ENCODE measurements at places on chromosomes 11 and 22. TPM values are rescaled to one million over a fixed set of nuclear protein-coding genes. Genes with fewer than 3 reads are reported as not detected.

DNA sequence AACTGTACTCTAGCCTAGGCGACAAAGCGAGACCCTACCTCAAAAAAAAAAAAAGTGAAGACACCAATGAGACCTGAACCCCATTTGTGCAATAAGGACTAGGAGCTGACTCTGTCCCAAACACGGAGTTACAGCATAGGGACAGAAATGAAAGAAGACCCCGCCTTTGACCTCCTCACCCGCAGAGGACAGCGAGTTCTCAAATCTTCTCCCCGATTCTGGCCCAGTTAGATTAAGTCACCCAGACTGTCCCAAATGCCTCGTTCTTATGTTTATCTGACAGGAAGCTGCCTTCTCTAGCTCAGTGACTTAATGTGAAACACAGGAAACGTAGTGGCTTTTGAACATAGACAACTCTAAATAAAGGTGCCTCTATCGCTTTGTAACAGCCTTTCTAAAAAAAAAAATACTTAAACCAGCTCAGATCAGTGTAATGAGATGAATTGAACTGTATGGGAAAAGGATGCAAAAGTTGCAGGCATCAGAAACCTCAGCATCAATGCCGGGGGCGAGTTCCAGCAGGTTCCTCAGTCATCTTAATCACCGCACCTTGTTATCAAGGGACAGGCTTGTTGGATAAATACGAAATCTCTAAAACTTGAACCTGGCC is 10.6 kb downstream of the MYH9 start:
- DNase-seq: peak; percentile 27

DNA sequence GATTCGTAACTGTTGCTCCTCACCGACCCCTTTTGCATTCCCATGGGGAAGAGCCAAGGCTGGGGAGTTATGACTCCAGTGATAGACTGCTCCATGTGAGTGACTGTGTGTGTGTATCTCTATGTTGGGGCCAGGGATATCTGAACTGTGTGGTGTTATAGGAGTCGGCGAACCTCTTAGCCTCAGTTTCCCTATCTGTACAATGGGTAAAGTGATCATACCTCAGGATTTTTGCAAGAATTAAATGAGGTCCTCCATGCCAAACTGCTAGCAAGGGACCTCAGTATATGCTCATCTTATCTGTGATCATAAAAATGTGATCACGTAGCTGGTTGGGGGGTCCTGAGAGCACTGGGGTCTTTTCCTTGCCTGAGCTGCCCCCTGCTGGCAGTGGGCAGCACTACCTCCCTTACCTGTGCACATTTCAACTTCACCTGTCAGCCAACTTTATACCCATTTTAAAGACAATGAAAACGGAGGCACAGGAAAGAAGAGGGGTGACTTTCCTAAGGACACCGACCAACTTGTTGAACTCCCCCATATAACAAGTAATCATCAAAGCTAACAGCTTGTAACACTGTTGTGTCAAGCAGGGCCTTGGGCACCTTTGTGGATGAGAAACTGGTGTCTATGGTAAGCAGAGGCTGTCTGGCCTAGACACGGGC is 1.4 kb upstream of the DPP3 start:
- DNase-seq: peak; percentile 25

DNA sequence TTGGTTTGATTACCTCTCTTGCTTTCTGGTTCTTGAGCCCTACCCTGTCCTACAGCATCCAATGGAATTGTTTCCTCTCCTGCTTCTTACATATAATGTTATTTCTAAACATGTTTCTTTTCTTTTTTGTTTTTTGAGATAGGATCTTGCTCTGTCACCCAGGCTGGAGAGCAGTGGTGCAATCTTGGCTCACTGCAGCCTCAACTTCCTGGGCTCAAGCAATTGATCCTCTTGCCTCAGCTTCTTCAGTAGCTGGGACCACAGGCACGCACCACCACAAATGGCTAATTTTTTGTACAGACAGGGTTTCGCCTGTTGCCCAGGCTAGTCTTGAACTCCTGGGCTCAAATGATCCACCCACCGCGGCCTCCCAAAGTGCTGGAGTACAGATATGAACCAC is 105.9 kb downstream of the SGSM3 start:
- DNase-seq: no peak

- DNase-seq: no peak
Measured at GRCh38 chr11:34443136-34443535, 4.4 kb downstream of the CAT start.

DNA sequence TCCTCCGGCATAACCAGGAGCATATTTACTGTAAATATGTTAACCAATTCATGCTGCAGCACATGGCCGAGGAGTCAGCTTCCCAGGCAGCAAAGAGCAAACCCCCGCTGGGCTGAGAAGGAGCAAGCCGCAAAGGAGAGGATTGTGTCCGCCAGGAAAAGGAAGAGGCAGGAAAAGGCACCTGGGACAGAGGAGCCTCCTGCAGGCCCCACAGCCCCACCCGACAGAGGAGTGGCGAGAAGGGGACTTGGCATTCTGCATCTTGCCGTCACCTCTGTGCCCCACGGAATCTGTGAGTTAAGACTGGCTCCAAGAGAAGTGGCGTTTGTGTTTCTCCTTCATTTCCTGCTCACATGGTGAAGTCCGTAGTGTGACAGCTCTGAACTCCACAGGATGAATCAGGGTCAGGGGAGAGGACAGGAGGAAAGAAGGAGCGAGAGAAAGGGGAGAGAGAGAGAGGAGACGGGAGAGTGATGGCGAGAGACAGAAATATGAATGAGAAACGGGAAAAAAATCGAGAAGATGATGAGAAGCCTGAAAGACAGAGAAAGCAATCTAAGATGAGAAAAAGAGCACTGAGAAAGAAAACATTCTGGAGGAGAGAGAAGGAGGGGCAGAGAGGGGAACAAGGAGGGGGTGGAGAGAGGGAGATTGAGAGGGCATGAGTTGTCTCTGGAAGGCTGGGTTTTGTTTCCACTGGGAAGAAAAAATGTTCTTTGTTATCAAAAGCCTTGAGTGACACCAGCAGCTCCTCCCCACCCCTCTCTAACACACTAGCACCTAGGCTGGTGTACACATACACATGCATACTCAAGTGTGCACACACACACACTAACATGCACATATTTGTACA is 489.6 kb downstream of the MN1 start:
- no peak for DNase-seq

GRCh38 chr11:1297576-1298473 is 11.6 kb downstream of the TOLLIP start:
- DNase-seq: no peak

GRCh38 chr11:12540913-12541582 is 133.2 kb upstream of the TEAD1 start:
- no peak for DNase-seq

GRCh38 chr11:103202048-103202651 is 92.9 kb downstream of the DYNC2H1 start:
- peak; percentile 49 for DNase-seq

- DNase-seq: no peak
Measured at GRCh38 chr11:19598456-19598855, 114.2 kb upstream of the NAV2 start.

DNA sequence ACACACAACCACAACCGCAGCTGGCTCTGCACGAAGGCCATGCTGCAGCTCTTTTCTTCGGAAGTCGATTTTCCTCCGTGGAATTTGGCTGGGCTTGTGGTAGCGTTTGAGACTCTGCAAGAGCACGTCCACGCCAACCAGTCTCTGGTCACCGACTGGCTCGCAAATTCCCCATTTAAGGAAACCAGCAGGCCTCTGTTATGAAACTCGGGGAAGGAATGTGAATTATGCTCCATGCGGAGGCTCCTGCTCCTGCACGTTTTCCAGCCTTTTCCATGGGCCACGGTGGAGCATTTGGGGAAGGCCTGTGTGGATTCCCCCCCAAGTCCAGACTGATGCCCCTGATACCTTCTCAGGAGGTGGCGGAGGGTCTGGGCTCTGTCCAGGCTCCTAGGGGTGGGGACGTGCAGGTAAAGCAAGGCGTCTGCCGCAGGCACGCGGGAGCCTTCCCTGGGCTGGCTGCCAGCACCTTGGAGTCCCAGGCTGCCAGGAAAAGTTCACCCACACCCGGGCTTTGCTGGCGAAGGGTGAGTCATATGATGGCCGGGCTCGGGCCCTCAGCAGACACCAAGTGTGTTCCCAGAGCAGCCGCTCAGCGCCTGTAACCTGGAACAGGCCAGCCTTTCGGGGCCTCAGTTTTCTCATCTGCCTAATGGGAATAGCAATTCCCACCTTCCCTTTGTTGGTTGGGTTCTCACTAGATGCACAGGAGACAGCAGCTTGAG is 41.9 kb downstream of the LRP5 start:
- DNase-seq: peak; percentile 87

DNA sequence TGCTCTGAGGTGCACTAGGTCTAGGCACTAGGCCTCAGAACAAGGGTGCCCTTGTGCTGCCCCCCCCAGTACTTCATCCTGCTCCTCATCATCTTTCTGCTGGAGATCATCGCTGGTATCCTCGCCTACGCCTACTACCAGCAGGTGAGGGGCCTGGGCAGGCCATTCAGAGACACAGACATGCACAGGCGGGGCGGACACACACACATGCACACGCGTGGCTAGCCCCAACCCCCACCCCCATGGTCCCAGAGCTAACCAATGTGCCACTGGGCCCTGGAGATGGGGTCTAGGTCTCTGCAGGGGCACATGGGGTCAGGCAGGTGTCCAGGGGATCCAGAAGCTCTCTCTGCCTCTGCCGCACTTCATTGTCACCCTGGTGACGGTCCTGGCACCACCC is 3.9 kb downstream of the CD151 start:
- no peak for DNase-seq

GRCh38 chr11:203056-203944 is 3.9 kb downstream of the BET1L start:
- DNase-seq: no peak

GRCh38 chr11:60946601-60947264 is 5.2 kb downstream of the SLC15A3 start:
- no peak for DNase-seq

GRCh38 chr22:37196539-37197450 is 8.7 kb upstream of the C1QTNF6 start:
- DNase-seq: peak; percentile 72

DNA sequence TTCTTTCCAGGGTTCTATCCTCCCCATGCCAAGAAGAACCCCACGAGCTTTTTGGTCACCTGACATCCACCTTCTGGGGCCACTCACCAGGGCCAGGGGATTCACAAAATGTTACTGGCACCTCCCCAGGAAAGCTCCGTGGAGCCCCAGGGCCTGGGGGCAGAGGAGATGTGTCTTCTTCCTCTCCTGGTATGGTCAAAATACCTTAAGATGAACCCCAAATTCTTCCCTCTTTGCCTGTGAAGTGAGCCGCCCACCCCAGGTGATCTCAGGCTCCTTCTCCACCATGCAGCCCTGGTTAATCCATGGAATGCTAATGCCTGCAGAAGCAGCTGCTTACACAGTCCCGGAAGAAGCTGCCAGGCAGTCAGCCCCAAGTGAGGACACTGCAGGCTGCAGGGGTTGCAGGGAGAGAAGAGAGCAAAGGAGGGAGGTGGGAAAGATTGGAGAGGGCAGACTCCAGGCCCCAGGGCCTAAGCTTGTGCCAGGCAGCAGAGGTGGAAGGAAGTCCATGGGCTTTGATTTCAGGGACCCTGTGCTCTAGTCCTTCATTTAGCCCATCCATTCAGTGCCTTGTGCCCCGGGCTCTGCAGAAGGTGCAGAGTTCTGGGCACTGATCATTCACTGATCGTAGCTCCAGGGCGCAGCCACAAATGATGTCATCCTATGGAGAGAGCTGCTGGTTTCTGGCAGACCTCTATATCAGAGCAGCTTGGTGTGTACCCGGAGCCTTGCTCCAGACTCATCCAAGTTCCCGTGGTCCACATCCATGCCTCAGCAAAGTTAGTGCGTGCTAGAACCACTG is 127.9 kb upstream of the NECTIN1 start:
- no peak for DNase-seq

DNA sequence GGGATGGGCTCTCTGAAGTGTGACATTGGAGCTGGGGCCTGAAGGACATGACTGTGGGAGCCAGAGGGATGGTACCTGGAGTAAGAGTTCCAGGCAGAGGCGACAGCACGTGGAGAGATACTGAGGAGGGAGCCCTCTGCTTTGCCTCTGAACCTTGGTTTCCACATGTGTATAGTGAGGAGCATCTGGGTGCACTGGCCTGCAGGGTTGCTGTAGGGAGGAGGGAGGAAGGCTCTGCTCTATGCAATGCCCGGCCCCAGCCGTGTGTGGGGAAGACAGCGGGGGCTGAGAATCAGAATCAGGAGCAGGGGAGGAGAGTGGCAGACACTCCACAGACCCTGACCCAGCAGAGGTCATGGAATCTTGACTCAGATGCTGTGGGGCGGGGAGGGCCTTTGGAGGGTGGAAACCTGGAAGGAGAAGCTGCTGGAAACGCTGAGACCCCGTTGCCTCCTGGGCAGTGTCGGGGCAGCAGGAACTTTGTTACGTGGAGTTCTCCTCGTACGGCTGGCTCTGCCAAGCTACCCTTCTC is 4.0 kb downstream of the SCYL1 start:
- DNase-seq: no peak

DNA sequence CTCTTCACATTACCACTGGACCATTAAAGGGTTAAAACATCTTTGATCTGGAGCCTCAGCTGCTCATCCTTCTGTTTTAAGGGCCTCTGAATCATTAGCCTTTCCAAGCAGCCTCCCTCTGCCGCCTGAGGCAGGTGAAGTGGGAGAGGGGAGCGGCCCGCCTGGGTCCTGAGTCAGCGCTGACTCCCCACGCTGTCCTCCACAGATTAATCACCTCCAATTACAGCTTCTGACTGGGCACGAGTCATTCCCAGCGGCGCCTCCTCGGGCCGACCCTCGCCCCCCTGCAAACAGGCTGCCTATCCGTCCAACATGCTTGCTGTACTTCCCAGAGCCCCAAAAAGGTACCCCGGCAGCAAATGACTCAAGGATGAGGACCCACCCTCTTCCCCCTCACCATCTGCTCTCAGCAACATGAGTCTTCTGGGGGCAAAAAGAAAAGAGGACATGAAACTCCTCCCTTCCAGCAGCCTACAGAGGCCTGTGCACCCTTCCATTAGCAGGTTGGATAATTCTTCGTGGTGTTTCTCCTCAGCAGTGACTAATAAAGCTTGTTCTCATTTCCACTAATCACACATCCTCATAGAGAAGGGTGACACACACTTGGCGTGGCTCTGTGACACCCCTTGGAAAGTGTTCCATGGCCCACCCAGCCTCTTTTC is 44.3 kb upstream of the JAM3 start:
- DNase-seq: peak; percentile 87

- no peak for DNase-seq
Measured at GRCh38 chr11:99244613-99245012, 223.9 kb downstream of the CNTN5 start.

- no peak for DNase-seq
Measured at GRCh38 chr11:60485987-60486386, 6.6 kb upstream of the MS4A12 start.

- DNase-seq: no peak
Measured at GRCh38 chr11:83728281-83728680, 442.1 kb upstream of the CCDC90B start.

Gene IGLL1
- total RNA-seq: not detected

Gene HOATZ
- not detected for total RNA-seq

Gene OVCH2
- total RNA-seq: under 0.01 TPM

Gene KDM4D
- total RNA-seq: 0.53 TPM

Gene OR52E8
- not detected for total RNA-seq

Gene CPT1B
- 3.4 TPM for total RNA-seq

Gene ELF5
- total RNA-seq: 3.7 TPM
